Stimulated activated naive CD4-positive, alpha-beta T cell treated with Interleukin-2 at 50 U/mL for 16 hours (primary cell): ENCODE measurements at places on chromosomes 6 and 20.
A peak's percentile ranks its signal among the peaks of the same experiment; 100 is the strongest.

GRCh38 chr6:134892362-134892761, 57.5 kb downstream of the ALDH8A1 start:
- DNase-seq, result no peak

GRCh38 chr20:45853484-45853883, 3.7 kb downstream of the ACOT8 start:
- DNase-seq, result no peak

DNA sequence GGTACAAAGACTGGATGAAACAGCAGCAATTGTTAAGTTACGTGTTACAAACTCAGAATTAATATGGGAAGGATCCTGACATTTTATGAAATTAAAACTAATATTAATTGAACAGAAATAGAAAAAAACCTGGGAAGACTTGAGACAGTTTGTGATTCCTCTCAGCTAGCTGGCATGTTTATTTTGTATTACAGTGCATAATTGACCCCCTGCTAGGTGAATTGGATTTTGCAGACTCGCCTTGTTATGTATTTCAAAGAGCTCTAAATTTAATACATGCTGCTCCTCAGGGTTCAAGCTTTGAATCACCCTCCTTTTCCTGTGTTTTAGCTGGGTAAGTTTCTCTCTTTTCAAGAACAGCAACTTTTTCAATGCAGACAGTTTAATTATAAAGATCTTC, 339.4 kb downstream of the PLCB1 start:
- no peak for DNase-seq

DNA sequence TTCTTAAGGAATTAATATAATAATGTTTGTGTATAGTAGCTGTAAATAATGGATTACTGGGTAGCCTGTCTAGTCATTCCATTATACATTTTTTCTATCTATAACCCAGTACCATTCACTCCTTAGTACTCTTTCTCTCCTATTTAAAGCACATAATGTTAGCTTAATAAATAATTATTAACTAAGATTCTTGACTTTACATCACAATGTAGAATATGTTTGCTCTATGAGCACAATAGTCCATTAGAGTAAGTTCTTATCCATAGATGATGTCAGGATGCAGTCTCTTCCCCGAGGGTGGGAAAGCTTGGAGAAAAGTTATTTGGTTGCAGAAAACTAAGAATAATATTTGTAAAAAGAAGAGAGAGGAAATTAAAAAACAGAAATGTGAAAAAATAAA, 226.4 kb upstream of the EYS start:
- DNase-seq, result no peak

DNA sequence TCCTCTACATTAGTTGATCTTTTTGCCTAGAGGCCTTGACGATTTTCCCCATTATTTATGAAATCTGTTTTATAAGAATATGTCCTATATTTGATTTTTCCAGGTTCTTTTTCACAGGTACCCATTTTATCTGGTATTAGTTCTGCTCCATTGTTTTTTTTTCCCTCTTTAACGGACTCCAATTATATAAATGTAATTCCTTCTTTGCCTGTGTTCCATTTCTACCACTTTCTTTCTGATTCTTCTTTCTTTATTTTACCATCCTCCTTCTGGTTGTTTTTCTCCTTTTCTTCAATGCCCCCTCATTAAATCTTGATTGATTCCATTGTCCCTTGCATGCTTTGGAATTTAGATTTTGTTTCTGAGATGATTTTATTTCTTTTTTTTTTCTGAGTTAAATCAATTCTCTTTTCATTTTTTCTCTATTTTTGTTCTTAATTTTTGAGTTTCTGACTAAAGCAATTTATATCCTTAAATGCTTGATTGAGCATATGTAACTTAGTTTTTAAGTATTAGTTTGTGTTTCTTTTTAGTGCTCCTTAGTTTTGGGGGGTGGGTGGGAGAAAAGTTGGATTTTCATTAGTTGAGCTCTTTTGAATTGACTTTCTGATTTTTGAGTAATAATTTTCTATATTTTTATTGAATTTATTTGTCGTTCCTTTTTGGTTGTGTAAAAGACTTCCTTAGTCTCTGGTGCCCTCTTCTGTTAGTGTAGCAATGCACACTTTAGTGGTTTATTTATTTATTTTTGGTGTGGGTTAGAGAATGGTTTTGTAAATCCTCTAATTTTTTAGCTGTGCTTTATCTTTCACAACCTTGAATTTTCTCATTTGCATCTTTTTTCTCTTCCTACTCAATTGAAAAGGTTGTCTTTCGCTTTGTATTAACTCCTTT, 140.8 kb downstream of the FARS2 start:
- no peak for DNase-seq

GRCh38 chr20:56967916-56968315, 298.5 kb downstream of the BMP7 start:
- no peak for DNase-seq

- DNase-seq, result no peak
These were observed 55.2 kb downstream of the KIF6 start for GRCh38 chr6:39669973-39670342.

DNA sequence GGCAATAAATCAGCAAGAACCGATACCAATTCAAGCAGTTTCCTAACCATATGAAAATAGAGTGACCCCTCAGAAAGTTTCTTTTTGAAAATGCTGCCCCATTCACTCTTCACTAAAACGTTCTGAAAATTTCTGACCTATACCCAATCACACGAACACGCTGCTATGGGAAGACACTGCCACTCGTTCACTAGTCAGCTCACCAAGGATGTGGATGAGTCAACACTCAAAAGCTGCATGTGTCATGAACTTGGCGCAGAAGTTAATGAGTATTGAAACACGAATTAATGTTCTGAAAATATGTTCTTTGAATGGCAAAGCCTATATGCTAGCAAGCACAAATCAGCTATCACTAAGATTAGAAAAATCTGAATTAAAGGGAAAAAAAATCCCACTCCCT, 84.2 kb downstream of the PREP start:
- no peak for DNase-seq

- no peak for DNase-seq
These were observed 148.6 kb upstream of the MAN1A1 start for GRCh38 chr6:119497988-119498727.

GRCh38 chr6:52739627-52740026, 23.6 kb downstream of the GSTA2 start:
- DNase-seq, result no peak

- no peak for DNase-seq
These were observed 97.4 kb downstream of the SNX5 start for GRCh38 chr20:17871181-17871580.

DNA sequence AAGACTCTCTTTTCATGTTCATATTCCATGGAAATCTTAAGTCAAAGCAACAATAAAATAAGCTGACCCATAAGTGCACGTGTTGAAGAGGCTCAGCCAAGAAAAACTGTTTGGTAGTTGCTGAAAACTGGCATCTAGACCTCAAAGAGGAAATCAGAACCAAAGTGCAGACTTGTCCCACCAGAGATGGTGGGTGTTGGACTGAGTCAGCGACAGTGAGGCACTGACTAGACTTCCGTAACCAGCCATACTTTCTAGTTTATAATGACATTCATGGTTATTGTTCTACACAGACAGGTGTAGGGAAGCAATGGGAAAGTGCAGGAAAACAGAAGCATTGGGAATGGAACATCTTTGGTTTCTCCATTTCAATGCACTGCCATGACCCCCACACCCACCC, 175.7 kb upstream of the AGPAT4 start:
- DNase-seq, result no peak

DNA sequence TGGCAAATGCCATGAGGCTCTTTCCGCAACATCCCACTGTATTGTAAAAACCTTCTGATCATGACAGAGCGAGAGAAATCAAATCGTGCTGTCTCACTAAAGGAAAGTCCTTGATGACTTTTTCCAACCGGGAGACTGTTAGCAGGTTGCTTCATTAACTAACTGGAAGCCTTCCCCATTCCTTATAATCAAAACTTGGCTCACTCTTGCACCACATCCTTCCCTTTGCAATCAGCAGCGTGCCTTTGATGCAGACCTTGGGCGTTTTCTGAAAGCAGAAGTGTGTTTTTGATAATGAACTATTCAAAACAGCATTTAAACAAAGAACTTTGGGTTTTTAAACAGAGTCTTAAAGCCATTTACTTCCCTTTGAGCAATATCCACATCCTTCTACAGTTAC, 96.2 kb upstream of the CNR1 start:
- no peak for DNase-seq

DNA sequence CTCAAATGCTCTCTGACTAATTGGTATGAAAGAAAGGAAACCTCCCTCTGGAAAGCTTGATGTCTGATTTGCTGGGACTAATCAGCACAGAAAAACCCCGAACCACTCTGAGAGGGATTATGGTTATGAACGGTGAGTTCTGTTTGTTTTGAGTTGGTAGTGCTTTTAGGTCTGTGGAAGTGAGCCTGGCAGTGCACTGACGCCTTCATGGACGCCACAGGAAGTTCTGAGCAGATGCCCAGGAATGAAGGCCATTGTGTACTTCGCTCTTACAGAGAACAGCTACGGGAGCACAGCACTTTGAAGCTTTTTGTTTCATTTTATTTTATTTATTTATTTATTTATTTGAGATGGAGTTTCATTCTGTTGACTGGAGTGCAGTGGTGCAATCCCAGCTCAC, 754.1 kb downstream of the QKI start:
- no peak for DNase-seq

GRCh38 chr6:154363821-154364220, 7.2 kb upstream of the IPCEF1 start:
- no peak for DNase-seq

DNA sequence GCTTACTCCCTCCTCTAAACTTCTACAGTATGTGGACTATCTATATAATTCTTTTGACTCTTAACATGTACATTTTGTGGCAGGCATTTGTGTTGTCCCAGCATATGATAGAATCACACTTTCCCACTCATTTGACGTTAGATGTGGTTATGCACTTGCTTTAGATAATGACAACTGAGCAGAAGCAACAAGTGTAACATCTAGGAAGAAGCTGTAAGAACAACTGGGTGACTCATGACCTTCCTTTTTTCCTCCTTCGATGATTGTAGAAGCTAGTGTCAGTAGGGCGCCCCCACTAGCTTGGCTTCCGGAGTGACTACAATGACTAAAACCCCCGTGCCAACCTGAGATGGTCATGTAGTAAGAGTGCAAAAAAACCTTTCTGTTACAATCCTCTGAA, 74.6 kb upstream of the CEP85L start:
- peak; percentile 62 for DNase-seq

GRCh38 chr20:32252189-32252588, 25.3 kb upstream of the KIF3B start:
- DNase-seq, result peak; percentile 81

- no peak for DNase-seq
These were observed 50.6 kb downstream of the FKBP1C start for GRCh38 chr6:63261820-63262219.

DNA sequence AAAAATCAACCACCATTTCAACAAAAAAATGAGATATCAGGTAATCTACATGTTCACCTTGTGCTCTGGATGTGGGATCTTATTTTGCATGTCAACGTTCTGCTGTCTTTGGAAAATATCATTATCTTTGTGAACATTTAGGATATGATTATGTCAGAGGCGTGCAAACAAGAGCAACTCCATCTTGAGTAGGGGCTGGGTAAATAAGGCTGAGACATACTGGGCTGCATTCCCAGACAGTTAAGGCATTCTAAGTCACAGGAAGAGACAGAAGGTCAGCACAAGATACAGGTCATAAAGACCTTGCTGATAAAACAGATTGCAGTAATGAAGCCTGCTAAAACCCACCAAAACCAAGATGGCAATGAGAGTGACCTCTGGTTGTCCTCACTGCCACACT, 28.8 kb upstream of the ZBTB24 start:
- DNase-seq, result no peak

DNA sequence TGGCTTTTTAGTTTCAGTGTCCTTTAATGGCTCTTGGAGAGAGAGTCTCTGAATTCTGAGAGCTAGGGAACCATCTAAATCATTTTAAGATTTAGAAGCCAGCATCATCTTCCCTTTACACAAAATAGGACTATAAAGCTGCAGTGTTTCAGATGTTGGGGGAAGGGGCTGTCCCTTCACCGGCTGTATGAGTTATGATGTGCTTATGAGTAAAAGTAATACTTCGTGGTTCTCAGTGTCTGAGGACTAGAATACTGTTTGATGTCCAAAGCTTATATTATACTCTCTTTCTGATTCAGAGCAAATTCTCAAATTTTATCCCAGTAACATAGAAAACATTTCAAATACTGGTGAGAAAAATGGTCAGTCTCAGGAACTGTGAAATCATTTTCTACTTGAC, 63.5 kb upstream of the FAM8A1 start:
- DNase-seq, result no peak
